ENCODE measurements at places on chromosomes 3 and 15.

- no peak for DNase-seq
Measured at GRCh38 chr15:39302936-39303335, 277.9 kb upstream of the THBS1 start.

DNA sequence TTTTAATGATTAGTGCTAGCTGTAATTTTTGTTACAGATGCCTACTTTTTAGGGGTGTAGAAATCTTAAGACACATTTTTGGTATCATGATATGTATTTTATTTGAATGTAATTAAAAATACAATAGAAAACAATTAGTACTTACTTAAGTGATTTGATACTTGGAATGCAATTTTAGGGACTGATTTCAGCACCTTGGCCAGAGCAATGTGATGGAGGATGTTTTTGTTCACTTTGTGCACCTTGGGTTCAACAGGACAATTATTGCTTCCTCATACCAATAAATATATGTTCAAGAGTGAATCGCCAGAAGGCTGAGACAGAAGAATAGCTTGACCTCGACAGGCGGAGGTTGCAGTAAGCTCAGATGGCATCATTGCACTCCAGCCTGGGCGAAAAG lies 22.3 kb downstream of the GMNC start:
- no peak for DNase-seq

DNA sequence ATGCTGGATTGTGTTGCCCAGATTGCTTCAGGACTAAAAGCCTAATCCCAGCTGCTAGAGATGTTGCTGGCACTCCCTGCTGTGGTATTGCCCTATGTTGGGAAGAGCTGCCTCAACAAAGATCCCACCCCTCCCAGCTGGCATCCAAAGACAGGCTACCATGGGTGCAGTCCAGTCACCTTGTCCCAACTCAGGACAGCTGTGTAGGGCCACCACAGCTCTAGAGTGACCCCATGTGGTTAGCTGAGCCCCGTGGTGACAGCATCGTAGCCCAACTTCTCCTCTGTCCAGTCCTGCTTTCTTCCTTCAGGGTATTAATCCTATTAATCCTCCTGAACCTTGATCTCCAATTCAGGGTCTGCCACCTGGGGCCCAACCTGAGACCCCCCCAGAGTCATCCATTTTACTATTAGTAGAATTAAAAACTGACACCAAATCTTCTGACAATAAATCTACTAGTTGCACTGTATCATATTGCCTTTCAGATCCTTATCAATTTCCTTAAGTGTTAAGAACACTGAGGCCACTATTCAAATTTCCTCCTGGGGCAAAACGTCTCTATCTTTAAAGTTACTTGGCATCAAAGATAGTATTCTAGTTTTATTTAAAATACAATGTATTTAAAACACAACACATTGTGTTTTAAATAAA lies 83.5 kb downstream of the AQP9 start:
- DNase-seq, result peak; percentile 34

GRCh38 chr3:69855436-69856162 lies 116.3 kb downstream of the MITF start:
- no peak for DNase-seq

DNA sequence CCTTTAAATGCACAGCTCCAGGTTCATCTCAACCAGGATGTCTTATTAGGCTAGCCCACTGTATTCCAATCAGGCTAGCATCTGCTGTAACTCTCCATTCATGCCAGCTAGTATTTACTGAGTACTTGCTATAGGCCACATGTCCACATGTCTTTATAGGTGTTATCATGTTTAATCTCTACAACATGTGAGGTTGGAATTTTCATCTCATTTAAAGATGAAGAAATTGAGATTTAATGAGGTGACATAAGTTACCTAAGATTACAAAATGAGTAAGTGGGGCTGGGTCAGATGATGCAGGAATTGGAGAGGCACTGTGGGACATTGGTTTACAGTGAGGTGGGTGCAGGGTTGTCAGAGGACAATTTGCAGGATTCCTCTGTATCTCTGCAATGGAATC lies 2.9 kb downstream of the IFT122 start:
- no peak for DNase-seq

GRCh38 chr3:37475435-37475834 lies 301.1 kb upstream of the LRRFIP2 start:
- DNase-seq, result no peak

- no peak for DNase-seq
Measured at GRCh38 chr3:101677436-101678286, 729 bp upstream of the ZBTB11 start.

GRCh38 chr15:59553879-59554735 lies 57.5 kb upstream of the GCNT3 start:
- DNase-seq, result no peak

- no peak for DNase-seq
Measured at GRCh38 chr3:100209948-100210771, 50.6 kb upstream of the TBC1D23 start.

DNA sequence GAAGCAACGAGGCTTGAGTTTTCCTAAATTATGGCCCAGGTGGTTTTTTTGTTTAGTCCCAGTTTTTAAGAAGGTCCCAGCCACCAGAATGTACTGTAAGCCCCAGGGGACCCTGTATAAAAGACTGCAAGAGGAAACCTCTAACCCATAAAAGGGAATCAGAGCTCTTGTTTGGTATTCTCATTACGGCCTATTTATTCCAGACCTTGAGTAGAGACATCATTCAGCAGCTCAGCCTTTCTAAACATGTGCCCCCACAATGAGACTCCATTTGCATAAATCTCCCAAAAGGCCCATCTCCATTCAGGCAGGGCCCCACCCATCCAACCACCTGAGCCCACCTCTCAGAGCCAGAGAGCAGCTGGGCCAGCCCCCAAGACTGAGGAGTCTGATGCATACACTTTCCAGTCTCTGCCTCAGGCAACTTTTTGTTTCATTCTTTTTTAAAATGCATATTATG lies 25.7 kb downstream of the ZDHHC3 start:
- peak; percentile 52 for DNase-seq

GRCh38 chr3:88912294-88912877 lies 195.0 kb upstream of the EPHA3 start:
- peak; percentile 7 for DNase-seq

GRCh38 chr15:90990446-90990845 lies 3.9 kb downstream of the PRC1 start:
- no peak for DNase-seq

DNA sequence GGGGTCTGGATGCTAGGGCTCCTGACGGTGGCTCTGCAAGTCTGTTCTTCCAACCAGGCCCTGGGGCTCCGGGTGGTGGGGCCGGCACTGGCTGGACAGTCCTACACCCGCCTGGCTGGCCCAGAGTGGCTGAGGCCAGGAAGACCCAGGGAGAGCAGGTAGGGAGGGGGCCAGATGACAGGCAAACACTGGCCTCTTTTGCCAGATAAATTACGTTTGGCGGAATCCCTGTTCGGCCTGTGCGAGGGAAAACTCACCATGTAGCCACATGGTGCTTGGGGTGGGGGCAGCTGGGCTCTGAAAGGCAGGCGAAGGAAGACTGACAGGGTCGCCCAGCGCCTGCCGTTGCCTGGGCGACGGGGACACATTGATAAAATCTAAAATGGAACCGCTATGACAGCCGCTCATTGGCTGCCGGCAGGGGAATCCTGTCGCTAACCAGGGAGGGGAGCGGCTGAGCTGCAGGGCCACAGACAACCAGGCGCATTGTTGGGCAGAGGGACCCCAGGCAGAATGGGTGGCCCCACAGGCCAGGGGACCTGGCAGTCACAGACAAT lies 30.4 kb downstream of the IQSEC1 start:
- DNase-seq, result peak; percentile 62

DNA sequence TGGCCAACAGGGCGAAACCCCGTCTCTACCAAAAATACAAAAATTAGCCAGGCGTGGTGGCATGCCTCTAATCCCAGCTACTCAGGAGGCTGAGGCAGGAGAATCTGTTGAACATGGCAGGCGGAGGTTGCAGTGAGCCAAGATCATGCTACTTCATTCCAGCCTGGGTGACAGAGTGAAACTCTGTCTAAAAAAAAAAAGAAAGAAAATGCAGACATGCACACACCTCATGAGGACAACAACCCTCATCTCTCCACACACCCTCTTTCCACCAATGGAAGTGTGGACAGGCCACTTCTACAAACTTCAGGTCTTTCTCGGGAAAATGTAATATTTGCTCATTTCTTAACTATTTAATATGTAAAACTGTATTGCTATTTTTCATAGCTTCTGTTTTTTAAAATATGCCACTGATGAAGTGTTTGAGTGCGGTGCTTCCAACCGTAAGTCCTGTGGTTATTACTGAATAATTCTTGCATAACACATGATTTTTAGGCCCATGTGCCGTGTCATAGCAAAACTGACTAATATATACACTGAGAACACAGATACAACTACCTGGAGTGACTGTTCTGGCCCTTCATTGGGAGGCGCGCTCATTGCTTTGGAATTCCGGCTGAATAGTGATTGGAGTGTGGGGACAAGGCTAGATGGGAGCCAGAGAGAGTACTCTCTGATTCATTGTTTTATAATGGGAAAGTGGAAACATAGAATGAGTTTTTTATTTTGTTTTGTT lies 23.1 kb downstream of the LRRC31 start:
- no peak for DNase-seq

- no peak for DNase-seq
Measured at GRCh38 chr3:39515681-39516441, 48.4 kb downstream of the MOBP start.

- no peak for DNase-seq
Measured at GRCh38 chr15:66844747-66845145, 142.7 kb downstream of the SMAD6 start.

GRCh38 chr3:38107911-38108648 lies 28.8 kb downstream of the ACAA1 start:
- DNase-seq, result no peak

GRCh38 chr3:170802164-170803151 lies 67.5 kb downstream of the RPL22L1 start:
- no peak for DNase-seq

DNA sequence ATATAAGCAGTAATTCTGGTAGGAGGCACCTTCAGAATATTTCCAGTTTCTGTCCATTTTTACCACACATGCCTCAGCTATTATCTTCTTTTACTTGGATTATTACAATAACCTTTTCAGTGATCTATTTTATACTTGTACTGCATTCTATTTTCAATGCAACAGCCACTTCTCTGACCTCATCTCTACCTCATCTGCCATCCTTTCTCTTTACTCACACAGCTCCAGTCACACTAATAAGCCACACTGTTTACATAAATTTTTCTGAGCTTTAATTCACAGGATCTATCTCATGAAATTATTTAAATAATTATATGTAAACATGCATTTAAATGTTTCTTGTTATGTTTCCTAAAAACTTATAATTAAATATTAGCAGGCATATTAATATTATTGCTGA lies 47.3 kb upstream of the BCHE start:
- DNase-seq, result no peak

DNA sequence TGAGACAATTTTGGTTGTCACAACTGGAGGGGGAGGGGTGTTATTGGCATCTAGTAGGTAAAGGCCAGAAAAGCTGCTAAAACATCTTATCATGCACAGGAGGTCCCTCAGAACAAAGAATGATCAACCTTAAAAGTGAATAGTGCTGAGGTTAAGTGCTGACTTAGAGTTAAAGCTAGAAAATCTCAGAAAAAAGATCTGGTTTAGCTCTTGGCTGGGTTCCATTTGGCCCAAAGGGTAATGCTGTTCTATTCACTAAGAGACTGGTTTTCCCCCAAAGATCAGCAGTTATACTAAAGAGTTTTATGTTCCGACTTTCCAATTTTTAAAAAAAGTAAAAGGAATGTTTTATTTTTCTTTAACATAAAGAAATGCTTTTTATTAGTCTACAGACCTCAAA lies 15.6 kb downstream of the DCBLD2 start:
- DNase-seq, result no peak

DNA sequence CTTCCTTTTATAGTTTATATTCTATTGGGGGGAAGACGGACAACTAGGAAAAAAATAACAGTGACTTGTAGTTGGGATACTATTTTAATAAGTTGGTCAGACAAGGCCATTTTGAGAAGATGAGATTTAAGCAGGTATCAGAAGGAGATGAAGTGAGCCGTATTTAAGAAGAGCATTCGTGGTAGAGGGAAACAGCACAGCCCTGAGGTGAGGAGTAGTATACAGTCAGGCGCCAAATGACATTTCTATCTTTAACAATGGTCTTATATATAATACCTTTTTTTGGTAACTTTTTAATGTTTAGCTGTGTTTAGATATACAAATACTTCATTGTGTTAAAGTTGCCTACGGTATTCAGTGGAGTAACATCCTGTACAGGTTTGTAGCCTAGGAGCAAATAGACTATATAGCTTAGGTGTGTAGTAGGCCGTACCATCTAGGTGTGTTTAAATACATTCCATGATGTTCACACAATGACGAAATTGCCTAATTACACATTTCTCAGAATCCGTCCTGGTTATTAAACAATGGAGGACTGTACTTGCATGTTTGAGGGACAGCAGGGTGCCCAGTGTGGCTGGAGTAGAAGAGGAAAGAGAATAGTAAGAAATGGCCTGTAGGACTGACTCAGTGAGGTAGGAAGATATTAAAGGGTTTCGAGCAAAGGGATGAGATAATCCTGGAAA lies 1.6 kb downstream of the NKTR start:
- DNase-seq, result no peak
